ENCODE measurements at places on chromosomes 2 and 18. TPM values are rescaled to one million over a fixed set of nuclear protein-coding genes. Genes with fewer than 3 reads are reported as not detected.

The COL4A3 gene
- 0.33 TPM for total RNA-seq

The PTPRN gene
- total RNA-seq, result 3.5 TPM

GRCh38 chr18:24660956-24661355 lies 200.5 kb downstream of the HRH4 start:
- H3K4me3 ChIP-seq, result no peak overlapping the region
- H3K4me1 ChIP-seq, result peaks cover 8% of the 10 kb centered on the region
- H3K27ac ChIP-seq, result no peak overlapping the region
- no peaks in the 10 kb centered on the region for H3K36me3 ChIP-seq
- no peak for DNase-seq

The SOX11 gene
- total RNA-seq, result 2.1 TPM

The TMEM178A gene
- 0.26 TPM for total RNA-seq

GRCh38 chr2:67412424-67412823 lies 15.3 kb downstream of the ETAA1 start:
- no peaks in the 10 kb centered on the region for H3K36me3 ChIP-seq
- H3K27ac ChIP-seq, result no peak overlapping the region
- no peak for DNase-seq
- H3K4me3 ChIP-seq, result no peak overlapping the region

The LYG1 gene
- total RNA-seq, result 0.50 TPM

- H3K36me3 ChIP-seq, result no peaks in the 10 kb centered on the region
- no peak for DNase-seq
- no peaks in the 10 kb centered on the region for H3K27me3 ChIP-seq
- H3K27ac ChIP-seq, result no peak overlapping the region
- no peaks in the 10 kb centered on the region for H3K4me1 ChIP-seq
Measured at GRCh38 chr2:73780237-73780582, 307 bp upstream of the DUSP11 start.

DNA sequence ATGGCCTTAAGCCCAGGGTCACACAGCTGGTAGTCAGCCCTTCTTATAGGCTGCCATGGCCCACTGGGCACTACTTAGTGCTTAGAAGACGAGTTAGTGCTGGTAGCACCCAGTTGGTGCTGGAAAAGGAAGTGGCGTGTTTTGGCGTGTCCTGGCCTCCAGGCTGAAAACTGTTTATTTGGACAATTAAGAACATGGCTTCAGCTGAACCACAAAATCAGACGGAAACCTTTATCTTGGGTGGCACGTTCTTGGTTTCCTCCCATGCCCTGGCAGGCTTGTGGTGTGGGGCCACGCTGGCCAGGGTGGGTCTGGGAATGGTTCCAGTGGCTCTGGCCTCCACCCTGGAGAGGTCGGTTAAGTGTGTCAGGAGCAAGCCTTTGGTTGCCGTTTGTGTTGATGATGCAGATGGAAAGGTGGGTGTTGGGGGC lies 141.5 kb upstream of the HAAO start:
- H3K27ac ChIP-seq, result no peak overlapping the region
- H3K4me1 ChIP-seq, result peaks cover 30% of the 10 kb centered on the region
- no peaks in the 10 kb centered on the region for H3K27me3 ChIP-seq

GRCh38 chr2:27795868-27796277 lies 24.4 kb downstream of the MRPL33 start:
- H3K4me3 ChIP-seq, result no peak overlapping the region
- H3K4me1 ChIP-seq, result peaks cover 43% of the 10 kb centered on the region
- H3K27me3 ChIP-seq, result no peaks in the 10 kb centered on the region
- no peaks in the 10 kb centered on the region for H3K36me3 ChIP-seq
- DNase-seq, result no peak

DNA sequence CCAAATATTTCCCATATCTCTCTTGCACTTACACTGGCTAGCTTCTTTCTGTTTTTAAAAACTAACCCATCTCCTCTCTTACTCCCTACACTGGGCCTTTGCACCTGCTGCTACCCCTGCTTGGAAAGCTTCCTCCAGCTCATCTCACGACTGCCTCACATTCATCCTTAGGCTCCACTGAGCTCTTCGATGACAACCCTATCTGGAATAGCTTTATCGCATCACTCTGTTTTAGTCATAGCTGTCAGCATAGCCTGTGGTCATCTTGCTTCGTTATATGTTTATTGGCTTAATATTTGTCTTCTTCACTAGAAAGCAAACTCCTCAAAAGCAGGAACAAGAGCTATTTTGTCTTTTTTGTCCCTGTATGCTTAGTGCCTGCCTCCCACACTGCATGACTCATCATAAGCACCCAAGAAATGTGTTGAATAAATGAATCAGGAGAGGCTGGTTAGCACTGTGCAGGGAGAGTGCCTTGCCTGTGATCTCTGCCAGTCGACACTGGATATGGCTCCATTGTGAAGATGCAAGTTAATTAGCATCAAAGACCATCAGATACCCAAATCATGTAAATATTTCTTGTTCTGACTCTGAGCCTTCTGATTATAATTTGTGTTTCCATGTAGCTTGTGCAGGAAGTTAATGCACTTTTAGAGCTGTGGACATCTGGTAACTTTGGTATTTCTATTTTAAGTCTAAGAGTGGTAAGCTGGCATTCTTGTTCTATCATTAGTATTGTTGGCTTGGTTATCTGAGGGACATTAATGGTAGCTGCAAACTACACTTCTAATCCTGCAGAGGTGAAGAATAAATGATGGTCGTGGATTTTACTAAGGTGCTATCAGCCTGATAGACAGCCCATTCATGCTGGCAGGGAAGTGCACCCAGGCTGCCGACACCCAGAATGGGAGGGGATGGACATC lies 10.3 kb upstream of the DYTN start:
- no peaks in the 10 kb centered on the region for H3K4me1 ChIP-seq
- DNase-seq, result peak; percentile 53
- no peak overlapping the region for H3K4me3 ChIP-seq
- no peak overlapping the region for H3K27ac ChIP-seq

- H3K27ac ChIP-seq, result no peak overlapping the region
- H3K4me3 ChIP-seq, result no peak overlapping the region
- peak; percentile 27 for DNase-seq
Measured at GRCh38 chr18:2448565-2449151, 122.6 kb downstream of the METTL4 start.

The KCNG2 gene
- total RNA-seq, result 6.4 TPM
